ENCODE measurements at places on chromosomes 4 and X. TPM values are rescaled to one million over a fixed set of nuclear protein-coding genes. Genes with fewer than 3 reads are reported as not detected.

SPANXN3 gene
- total RNA-seq: not detected

SYNPO2 gene
- 16.6 TPM for total RNA-seq

AMER1 gene
- total RNA-seq: 3.3 TPM

TAF9B gene
- total RNA-seq: 11.8 TPM

CAPN6 gene
- 0.50 TPM for total RNA-seq

RASGEF1B gene
- 6.0 TPM for total RNA-seq

All from adrenal gland (tissue), 19 donors.